ENCODE measurements at places on chromosomes 2 and 18.
A peak's percentile ranks its signal among the peaks of the same experiment; 100 is the strongest.

- no peaks in the 10 kb centered on the region for H3K4me1 ChIP-seq
- no peak overlapping the region for H3K27ac ChIP-seq
- no peak overlapping the region for H3K4me3 ChIP-seq
- no peaks in the 10 kb centered on the region for H3K27me3 ChIP-seq
These were observed 57.2 kb downstream of the INPP5D start for GRCh38 chr2:233117351-233117750.

GRCh38 chr18:63150942-63151421, 168.6 kb downstream of the BCL2 start:
- no peak overlapping the region for H3K4me3 ChIP-seq
- H3K27ac ChIP-seq = no peak overlapping the region
- H3K4me1 ChIP-seq = peaks cover 8% of the 10 kb centered on the region
- H3K27me3 ChIP-seq = no peaks in the 10 kb centered on the region

- H3K36me3 ChIP-seq = no peaks in the 10 kb centered on the region
- no peaks in the 10 kb centered on the region for H3K27me3 ChIP-seq
- DNase-seq = no peak
- H3K4me3 ChIP-seq = no peak overlapping the region
- H3K4me1 ChIP-seq = no peaks in the 10 kb centered on the region
These were observed 190.8 kb upstream of the RGPD4 start for GRCh38 chr2:107635883-107636282.

DNA sequence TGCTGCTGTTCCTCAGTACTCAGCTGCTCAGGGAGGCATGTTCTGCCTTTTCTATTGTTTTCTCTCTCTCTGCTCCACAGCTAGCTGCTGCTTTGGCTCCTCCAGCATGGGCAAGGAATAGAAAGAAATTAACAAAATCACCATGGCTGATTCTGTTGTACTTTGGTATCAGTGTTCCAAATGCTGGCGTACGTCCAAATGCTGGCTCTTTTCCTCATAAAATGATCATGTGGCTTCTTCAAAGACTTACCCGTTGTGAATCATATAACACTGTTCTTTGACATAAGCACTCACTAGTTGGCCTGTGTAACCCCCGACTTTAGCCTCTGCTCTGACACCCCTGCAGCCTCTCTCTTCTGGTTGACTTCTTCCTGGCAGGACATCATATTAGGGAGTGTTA, 547.6 kb downstream of the CPS1 start:
- no peak overlapping the region for H3K27ac ChIP-seq
- H3K27me3 ChIP-seq = no peaks in the 10 kb centered on the region

DNA sequence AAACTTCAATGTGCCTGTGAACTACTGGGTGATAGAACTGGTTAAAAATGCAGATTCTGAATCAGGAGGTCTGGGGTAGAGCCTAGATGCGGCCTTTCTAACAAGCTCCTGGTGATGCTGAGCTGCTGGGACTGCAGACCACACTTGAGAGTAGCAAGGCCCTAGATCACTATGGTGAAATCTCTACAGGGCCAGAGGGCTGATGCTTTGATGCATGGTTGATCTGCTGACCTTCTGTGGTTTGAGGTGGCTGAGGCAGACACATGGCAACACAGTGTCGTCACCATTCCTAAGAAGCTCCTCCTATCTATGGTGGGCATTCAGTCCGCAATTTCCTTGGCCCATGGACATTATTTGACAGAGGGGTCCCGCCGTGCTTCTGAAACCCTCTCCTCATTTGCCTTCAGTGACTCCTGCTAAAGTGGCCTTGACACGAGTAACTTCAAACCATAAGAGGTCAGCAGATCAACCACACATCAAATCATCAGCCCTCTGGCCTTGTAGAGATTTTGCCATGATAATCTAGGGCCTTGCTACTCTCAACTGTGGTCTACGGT, 19.8 kb downstream of the CCDC68 start:
- no peaks in the 10 kb centered on the region for H3K4me1 ChIP-seq
- H3K36me3 ChIP-seq = no peaks in the 10 kb centered on the region
- H3K27ac ChIP-seq = no peak overlapping the region
- DNase-seq = no peak
- H3K27me3 ChIP-seq = no peaks in the 10 kb centered on the region

DNA sequence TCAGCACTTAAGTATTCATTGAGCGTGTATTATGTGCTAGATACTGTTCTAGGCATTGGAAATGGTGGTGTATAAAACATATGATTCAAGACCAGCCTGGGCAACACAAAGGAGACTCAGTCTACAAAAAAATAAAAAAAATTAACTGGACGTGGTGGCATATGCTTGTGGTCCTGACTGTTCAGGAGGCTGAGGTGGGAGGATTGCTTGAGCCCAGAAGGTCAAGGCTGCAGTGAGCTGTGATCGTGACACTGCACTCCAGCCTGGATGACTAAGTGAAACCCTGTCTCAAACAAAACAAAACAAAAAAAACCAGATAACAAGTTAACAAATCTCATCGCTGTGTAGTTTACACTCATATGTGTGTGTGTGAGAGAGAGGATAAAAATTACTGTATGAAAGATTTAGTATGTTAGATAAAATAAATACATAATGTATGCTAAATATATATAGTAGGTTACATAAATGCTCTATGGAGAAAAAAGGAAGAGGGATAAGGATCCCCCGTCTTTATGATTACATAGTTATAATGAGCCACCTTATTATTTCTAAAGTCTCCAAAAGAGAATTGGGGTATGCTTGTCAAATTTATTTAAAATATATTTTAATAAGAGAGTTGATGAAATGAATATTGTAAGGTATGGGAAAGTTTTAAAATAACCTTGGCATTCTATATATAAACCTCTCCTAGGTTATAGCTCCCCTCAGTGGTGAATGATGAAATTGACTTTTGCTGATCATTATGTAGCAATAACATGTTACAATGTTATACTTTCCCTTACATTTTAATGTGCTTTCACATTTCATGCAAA, 69.2 kb downstream of the EHBP1 start:
- no peaks in the 10 kb centered on the region for H3K4me1 ChIP-seq
- peak; percentile 70 for DNase-seq
- H3K4me3 ChIP-seq = no peak overlapping the region
- no peaks in the 10 kb centered on the region for H3K36me3 ChIP-seq

GRCh38 chr2:159586034-159586433, 30.3 kb downstream of the BAZ2B start:
- no peaks in the 10 kb centered on the region for H3K36me3 ChIP-seq
- DNase-seq = no peak
- H3K4me1 ChIP-seq = no peaks in the 10 kb centered on the region

DNA sequence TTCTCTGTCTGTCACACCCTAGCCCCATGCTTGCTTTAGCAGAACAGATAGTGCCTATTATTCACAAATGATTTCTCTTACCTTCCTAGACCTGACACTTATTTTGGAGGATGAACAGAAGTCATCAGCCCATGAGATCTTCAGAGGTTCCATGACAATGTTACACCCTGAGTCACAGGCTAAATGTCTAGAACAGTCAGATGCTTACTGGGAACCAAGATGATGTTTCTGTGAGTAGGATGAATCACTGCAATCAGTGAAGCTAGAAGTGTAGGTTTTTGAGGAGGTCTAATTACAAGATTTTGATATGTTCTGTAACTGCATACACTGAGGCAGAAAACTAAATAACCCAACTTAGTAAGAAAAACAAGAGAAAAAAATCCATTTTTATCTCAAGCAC, 123.0 kb upstream of the THUMPD2 start:
- no peaks in the 10 kb centered on the region for H3K27me3 ChIP-seq
- H3K36me3 ChIP-seq = no peaks in the 10 kb centered on the region
- no peak overlapping the region for H3K4me3 ChIP-seq

DNA sequence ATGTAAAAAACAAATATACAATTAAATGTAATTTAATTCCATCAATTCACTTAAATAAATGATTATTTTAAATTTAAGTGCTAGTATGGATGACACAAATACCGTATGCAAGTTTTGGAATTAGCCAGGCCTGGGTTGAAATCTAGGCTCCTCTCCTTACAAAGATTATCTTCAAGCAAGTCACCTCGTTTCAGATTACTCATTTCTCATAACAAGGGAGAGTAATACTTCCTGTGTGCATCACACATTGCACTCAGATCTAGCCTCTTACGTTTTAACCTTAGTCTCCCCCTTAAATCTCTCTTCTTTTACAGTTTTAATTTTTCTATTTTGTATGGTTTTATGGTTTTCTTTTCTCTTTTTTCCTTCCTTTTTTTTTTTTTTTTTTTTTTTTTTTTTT, 1475.9 kb upstream of the NXPH2 start:
- no peaks in the 10 kb centered on the region for H3K36me3 ChIP-seq
- no peaks in the 10 kb centered on the region for H3K27me3 ChIP-seq
- H3K27ac ChIP-seq = no peak overlapping the region
- no peak for DNase-seq
- H3K4me3 ChIP-seq = no peak overlapping the region

DNA sequence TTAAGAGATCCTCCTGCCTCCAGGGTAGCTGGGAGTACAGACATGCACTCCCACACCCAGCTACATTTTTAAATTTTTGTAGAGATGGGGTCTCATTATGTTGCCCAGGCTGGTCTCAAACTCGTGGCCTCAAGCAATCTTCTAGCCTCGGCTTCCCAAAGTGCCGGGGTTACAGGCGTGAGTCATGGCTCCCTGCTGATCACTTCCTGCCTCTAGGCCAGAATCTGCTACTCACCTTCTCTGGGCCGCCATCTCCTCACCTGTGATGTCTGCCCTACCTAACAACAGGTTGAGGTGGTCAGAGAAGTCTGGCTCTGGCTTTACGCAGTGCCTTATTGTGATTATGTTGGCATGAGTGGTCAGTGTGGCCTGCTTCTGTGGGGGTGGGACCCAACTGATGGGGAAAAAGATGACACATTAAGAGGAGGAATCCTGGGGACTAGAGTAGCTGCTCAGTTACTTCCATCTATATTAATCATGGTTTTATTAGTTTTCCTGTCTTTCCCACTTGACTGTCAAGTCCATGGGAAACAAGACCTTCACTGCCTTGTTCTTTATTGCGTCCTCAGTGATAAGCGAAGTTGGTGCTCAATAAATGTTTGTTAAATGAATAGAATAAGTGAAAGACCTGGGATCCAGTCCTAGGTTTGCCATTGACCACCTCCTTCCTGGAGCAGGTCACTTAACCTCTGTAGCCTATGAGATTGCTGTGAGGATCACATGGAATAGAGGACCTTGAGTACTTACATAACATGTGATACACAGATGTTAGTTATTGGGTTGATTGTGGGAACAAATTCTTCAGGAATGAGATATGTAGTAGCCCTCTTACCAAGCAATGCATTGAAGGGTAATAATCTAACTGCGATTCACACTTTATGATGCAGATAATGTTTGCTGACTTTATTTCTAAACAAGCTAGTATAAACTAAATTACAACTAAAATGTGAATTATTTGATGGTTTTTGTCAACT, 15.7 kb downstream of the KCTD1 start:
- peak; percentile 44 for DNase-seq
- no peaks in the 10 kb centered on the region for H3K27me3 ChIP-seq
- no peaks in the 10 kb centered on the region for H3K36me3 ChIP-seq
- no peak overlapping the region for H3K4me3 ChIP-seq

DNA sequence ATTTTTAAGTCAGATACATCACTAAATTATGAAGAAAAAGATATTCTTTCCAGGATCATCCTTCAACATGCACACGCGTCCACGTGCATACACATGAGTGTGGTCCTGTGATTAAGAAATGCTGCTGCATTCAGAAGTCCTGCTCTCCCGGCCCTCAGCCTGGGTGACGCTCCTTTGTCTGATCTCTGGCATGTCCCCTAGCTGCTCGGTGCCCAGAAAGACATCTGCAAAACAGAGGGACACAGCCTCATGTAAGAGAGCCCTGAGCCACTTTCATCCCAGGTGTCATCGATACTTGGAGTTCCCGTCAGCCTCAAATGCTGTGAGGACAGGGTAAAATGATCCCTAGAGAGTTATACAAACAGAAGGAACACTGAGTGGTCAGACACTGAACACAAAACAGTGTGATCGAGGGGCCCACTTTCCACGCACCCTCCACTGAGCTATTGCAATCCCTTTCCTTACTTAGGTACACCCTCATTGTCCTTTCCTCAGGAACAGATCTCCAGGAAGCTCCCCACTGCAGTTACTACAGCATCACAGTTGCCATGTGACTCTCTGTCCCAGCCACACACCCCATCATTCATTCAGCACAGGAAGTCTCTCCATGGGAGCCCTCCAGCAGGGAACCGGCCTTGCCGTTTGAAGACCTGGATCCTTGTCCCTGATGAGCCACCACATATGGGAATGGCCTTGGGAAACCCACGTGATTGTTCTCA, 32.1 kb downstream of the CRACDL start:
- no peaks in the 10 kb centered on the region for H3K27me3 ChIP-seq
- DNase-seq = peak; percentile 33
- H3K27ac ChIP-seq = no peak overlapping the region
- no peak overlapping the region for H3K4me3 ChIP-seq
- H3K4me1 ChIP-seq = peaks cover 7% of the 10 kb centered on the region
- H3K36me3 ChIP-seq = no peaks in the 10 kb centered on the region

- no peaks in the 10 kb centered on the region for H3K27me3 ChIP-seq
- no peaks in the 10 kb centered on the region for H3K36me3 ChIP-seq
- no peak for DNase-seq
- H3K4me3 ChIP-seq = no peak overlapping the region
- H3K27ac ChIP-seq = no peak overlapping the region
These were observed 23.8 kb downstream of the TPO start for GRCh38 chr2:1437101-1437500.

- no peaks in the 10 kb centered on the region for H3K27me3 ChIP-seq
- peak; percentile 77 for DNase-seq
These were observed 894.5 kb upstream of the POU3F3 start for GRCh38 chr2:103959174-103960128.

- H3K4me3 ChIP-seq = no peak overlapping the region
- H3K36me3 ChIP-seq = no peaks in the 10 kb centered on the region
- no peaks in the 10 kb centered on the region for H3K27me3 ChIP-seq
- DNase-seq = no peak
- 0 out of 2 replicates have a peak, but pooled peaks cover 14% of the 10 kb centered on the region for H3K4me1 ChIP-seq
- no peak overlapping the region for H3K27ac ChIP-seq
These were observed 582.3 kb downstream of the SLC4A3 start for GRCh38 chr2:220209751-220210150.

DNA sequence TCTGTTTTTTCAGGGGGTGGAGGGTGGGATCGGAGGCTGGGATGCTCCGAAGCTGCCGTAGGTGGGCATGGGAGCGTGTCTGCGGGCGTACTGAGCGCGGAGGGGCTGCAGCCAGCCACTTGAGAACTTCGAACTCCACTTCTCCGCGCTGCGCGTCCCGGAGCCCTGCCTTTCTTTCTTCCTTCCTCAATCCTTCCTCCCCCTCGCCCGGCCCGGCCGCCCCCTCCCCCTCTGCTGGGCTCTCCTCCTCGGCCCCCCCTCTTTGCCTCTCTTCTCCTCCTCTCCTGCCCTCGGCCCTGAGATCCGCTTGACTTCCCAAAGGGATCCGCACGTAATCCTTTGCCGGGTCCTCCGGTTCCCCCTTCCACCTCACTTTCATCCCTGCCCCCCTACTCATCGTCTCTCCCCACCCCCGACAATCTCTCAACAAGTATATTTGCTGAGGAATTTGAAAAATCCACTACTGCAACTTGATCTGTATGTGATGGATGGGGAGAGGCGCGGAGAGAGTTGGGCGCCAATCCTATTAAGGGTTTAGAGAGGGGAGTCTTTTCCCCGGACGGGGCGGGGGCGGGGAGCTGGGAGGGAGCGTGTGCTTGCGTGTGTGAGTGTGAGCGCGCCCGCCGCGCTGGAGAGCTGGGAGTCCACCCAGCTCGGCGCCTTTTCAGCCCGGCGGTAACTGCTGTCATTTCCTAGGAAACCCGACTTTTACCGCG, 1.1 kb downstream of the GLI2 start:
- no peaks in the 10 kb centered on the region for H3K27me3 ChIP-seq
- peaks cover 47% of the 10 kb centered on the region for H3K4me1 ChIP-seq
- H3K27ac ChIP-seq = peak overlapping the region; percentile 90
- peak; percentile 94 for DNase-seq

GRCh38 chr2:34025196-34025595, 426.1 kb upstream of the FAM98A start:
- no peaks in the 10 kb centered on the region for H3K4me1 ChIP-seq
- H3K27me3 ChIP-seq = no peaks in the 10 kb centered on the region
- H3K4me3 ChIP-seq = no peak overlapping the region
- no peaks in the 10 kb centered on the region for H3K36me3 ChIP-seq
- no peak for DNase-seq
